ENCODE measurements at places on chromosomes 13 and 19. TPM values are rescaled to one million over a fixed set of nuclear protein-coding genes. Genes with fewer than 3 reads are reported as not detected.

- H3K4me3 ChIP-seq, result no peak overlapping the region
- H3K36me3 ChIP-seq, result peaks cover 7% of the 10 kb centered on the region
- no peaks in the 10 kb centered on the region for H3K27me3 ChIP-seq
- no peak for DNase-seq
- H3K27ac ChIP-seq, result no peak overlapping the region
These were observed 10.1 kb downstream of the EPS15L1 start for GRCh38 chr19:16461630-16462051.

GRCh38 chr19:46296722-46297461 lies at the start of gene HIF3A:
HIF3A (plus strand) TSS chr19:46297042; CDS start chr19:46297077, 35 bp downstream.
- no peaks in the 10 kb centered on the region for H3K4me1 ChIP-seq
- no peak for DNase-seq
- H3K4me3 ChIP-seq, result no peak within 1 kb of the TSS
- H3K27me3 ChIP-seq, result peaks cover 28% of the 10 kb centered on the region
- no peak within 1 kb of the TSS for H3K27ac ChIP-seq

The LMTK3 gene
- 3.6 TPM for total RNA-seq

The ZNF728 gene
- not detected for total RNA-seq

The CLDN10 gene
- not detected for total RNA-seq

- peaks cover 12% of the 10 kb centered on the region for H3K36me3 ChIP-seq
- peak overlapping the region; percentile 96 for H3K4me3 ChIP-seq
- DNase-seq, result peak; percentile 87
- peaks cover 24% of the 10 kb centered on the region for H3K4me1 ChIP-seq
- H3K27me3 ChIP-seq, result no peaks in the 10 kb centered on the region
These were observed 609 bp downstream of the ZAR1L start for GRCh38 chr13:32314271-32315237.

DNA sequence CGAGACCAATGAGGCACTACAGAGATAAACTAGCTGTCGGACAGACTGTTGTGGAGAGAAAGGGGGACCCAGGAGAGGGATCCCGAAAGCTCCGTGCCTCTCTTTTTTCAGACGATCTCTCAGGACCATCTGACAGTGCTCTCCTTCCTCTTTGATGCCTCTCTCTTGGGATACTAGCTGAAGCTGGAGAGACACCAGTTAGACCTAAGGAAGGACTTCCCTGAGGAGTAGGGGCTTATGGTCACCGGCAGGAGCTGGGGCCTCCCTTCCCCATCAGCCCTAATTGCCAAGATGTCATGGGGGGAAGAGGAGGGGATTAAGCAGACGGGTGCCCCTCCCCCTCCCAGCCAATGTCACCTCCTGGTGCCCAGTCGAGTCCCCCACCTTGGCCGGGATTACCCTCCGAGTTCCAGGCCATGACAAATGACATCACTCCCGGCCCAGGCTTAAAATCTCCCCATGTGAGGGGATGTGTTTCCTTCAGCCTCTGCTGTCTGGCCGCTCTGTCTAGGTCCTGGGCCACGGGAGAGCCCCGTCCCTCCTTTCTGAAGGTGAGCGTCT lies at the start of gene CRX:
CRX (plus strand) TSS at position 478 of the 561 bp plus-strand sequence. CDS start 12,507 bp downstream, outside the sequence.
- peaks cover 17% of the 10 kb centered on the region for H3K27me3 ChIP-seq
- peaks cover 4% of the 10 kb centered on the region for H3K4me1 ChIP-seq

The PGLYRP2 gene
- total RNA-seq, result not detected

- H3K27me3 ChIP-seq, result no peaks in the 10 kb centered on the region
- no peaks in the 10 kb centered on the region for H3K36me3 ChIP-seq
- DNase-seq, result no peak
- peaks cover 6% of the 10 kb centered on the region for H3K4me1 ChIP-seq
- H3K4me3 ChIP-seq, result no peak overlapping the region
- no peak overlapping the region for H3K27ac ChIP-seq
These were observed 9.0 kb downstream of the LMO7 start for GRCh38 chr13:75645141-75645540.

DNA sequence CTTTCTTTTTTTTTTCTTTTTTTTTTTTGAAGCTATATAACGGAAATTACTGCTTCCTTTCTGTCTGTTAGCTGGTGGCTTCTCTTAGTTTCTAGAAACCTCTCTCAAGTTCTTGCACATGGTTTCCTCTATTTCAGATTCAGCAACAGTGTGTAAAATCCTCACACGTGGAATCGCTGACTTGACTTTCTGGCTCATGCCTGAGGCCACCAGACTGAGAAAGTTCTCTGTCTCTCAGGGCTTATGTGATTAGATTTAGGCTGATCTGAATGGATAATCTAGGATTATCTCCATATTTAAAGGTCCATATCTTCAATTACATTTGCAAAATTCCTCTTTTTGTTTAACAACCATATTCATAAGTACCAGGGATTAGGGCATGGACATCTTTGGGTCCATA lies 856.3 kb upstream of the SLITRK6 start:
- DNase-seq, result no peak
- no peaks in the 10 kb centered on the region for H3K4me1 ChIP-seq
- H3K27ac ChIP-seq, result no peak overlapping the region
- no peaks in the 10 kb centered on the region for H3K27me3 ChIP-seq
- H3K4me3 ChIP-seq, result no peak overlapping the region

The GNA15 gene
- total RNA-seq, result 134 TPM

All from activated CD4-positive, alpha-beta T cell treated with anti-CD3 and anti-CD28 coated beads, Interleukin-2, amount 10 ng/mL, durations not matched to agents 24 days and 14 days (primary cell).